ENCODE measurements at places on chromosomes 6 and 20.

DNA sequence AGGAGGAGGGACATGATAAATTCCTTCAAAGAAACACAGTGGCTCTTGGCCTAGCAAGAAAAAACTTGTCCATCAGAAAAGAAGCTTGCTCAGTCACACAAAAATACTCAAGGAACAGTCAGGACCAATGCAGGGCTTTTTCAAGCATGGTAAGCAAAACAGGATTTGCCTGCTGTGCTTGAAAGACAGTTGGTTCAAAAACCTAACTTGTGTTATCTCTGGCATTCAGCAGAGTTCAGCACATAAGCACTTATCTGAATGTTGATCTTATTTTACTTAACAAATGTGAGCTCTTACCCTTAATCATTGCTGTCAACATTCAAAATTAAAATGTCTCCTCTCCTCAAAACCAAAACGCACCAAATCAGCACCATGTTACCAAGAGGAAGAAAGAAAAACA lies 38.3 kb downstream of the ATG5 start:
- DNase-seq: no peak

DNA sequence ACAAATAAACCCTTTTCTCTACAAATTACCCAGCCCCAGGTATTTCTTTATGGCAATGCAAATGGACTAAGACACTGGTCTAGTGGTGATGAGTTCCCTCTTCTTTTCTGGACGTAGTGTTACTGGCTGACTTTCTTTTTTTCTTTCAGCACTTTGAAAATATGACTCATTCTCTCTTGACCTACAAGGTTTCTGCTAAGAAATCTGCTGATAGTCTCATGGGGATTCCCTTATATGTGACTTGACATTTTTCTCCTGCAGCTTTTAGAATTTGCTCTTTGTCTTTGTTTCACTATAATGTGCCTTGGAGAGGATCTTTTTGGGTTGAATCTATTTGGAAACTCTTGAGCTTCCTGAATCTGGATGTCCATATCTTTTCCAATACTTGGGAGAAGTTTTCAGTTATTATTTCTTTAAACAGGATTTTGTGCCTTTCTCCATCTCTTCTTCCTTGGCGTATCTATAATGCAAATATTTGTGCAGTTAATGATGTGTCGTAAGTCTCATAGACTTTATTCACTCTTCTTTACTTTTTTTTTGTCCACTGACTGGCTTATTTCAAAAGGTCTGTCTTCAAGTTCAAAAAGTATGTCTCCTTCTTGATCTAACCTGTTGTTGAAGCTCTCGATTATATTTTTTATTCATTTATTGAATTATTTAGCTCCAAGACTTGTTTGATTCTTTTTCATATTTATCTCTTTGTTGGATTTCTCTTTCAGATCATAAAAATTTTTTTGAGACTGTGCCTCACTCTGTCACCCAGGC lies 42.2 kb upstream of the TPD52L1 start:
- DNase-seq: no peak

GRCh38 chr6:46756469-46757213 lies 9.9 kb downstream of the ANKRD66 start:
- DNase-seq: no peak

- DNase-seq: no peak
These were observed 167.6 kb downstream of the NFATC2 start for GRCh38 chr20:51374961-51375360.

- DNase-seq: no peak
These were observed 112.4 kb downstream of the SLX4IP start for GRCh38 chr20:10547276-10548114.

DNA sequence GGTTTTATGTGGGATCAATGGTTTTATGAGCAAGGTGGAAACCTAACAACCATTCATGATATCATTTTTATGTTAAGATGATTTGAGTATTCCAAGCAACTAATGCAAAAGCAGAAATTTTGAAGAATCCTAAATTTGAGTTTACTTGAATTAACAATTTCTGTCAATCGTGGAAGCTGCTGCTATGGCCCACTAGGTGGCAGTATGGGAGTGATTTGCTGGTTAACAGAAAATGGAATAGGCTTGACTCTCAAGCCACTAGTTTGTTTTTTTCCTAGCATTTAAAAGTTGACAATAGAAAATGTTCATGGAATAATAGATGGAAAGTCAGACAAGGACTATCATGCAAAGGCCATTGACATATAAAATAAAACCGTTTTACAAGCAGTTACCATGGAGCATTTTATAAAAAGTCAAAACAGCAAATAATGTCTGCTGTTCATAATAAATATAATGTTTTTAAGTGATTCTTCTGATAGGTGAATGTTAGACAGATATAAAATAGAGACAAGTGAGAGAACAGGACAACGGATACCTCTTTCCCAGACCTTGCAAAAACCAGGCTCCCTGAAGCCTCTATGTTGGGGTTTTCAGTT lies 43.0 kb upstream of the TMEM200A start:
- DNase-seq: peak; percentile 55

DNA sequence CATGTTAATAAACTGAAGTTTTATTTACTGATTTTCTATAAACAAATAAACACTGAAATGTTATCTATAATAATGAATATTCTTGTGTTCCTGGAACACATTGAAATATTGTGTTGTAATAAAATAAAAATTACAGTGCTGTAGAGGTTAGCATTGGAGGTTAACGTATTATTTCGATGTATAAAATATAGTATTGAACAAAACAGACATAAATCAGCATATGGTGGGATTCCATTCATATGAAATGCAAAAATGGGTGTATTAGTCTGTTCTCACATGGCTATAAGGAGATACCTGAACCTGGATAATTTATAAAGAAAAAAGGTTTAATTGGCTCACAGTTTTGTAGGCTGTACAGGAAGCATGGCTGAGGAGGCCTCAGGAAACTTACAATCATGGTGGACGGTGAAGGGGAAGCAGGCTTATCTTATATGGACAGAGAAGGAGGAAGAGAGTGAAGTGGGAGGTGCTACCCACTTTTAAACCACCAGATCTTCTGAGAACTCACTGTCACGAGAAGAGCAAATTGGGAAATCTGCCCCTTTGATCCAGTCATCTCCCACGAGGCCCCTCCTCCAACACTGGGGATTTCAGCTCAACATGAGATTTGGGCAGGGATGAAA lies 24.6 kb upstream of the BMP6 start:
- DNase-seq: no peak

DNA sequence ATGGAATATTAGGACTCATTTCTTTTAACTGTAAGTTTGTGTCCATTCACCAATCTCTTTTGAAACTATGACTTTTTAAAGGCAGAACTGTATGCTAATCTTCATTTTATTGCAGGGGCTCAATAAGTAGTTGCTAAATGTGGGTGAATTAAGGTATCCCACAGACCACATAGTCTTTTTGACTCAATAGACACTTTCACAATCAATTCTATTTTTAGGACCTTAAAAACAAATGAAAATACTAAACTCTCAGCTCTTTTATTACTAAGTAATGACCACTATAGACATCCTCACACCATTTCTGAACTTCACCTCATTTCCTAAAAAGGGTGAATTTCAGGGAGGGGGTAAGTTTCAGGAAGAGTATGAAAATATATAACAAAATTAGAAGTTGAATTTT lies 106.8 kb upstream of the BEND6 start:
- DNase-seq: no peak

DNA sequence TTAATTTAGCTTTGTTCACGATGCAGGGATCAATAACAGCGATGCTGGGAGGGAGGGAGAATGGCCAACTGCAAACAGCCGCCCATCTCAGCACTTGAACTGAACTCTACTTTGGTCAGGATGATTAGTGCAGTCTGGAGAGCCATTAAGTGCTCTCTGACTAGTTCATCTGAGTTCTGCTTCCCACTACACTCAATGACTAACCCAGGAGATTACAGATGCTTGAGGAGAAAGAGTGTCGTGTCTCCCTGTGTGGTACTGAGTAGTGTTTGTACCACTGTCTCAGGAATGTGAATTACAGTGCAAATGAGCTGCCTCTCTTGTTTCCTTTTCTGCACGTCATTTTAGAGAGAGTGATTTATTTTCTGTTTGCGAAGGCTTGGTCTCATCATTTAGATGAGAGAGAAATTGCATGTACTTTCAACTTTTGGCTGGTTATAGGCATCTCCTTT lies 23.5 kb downstream of the CARMIL1 start:
- DNase-seq: no peak

- no peak for DNase-seq
These were observed 3.5 kb downstream of the CST9 start for GRCh38 chr20:23602241-23602640.

DNA sequence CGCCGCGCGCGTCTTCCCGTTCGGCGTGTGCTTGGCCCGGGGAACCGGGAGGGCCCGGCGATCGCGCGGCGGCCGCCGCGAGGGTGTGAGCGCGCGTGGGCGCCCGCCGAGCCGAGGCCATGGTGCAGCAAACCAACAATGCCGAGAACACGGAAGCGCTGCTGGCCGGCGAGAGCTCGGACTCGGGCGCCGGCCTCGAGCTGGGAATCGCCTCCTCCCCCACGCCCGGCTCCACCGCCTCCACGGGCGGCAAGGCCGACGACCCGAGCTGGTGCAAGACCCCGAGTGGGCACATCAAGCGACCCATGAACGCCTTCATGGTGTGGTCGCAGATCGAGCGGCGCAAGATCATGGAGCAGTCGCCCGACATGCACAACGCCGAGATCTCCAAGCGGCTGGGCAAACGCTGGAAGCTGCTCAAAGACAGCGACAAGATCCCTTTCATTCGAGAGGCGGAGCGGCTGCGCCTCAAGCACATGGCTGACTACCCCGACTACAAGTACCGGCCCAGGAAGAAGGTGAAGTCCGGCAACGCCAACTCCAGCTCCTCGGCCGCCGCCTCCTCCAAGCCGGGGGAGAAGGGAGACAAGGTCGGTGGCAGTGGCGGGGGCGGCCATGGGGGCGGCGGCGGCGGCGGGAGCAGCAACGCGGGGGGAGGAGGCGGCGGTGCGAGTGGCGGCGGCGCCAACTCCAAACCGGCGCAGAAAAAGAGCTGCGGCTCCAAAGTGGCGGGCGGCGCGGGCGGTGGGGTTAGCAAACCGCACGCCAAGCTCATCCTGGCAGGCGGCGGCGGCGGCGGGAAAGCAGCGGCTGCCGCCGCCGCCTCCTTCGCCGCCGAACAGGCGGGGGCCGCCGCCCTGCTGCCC lies 1.1 kb downstream of the SOX4 start:
- DNase-seq: peak; percentile 12

DNA sequence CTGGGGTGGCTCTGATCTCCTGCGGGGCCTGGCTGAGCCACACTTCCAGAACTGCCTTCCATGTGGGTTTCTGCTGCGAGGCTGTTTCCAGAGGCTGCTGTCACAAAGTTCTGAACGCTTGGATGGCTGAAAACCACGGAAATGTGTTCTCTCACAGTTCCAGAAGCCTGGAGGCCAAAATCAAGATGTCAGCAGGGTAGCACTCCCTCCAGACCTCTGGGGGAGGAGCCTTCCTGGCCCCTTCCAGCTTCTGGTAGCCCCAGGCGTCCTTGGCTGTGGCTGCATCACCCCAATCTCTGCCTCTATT lies 23.7 kb upstream of the BMP7 start:
- no peak for DNase-seq

- DNase-seq: no peak
These were observed 55.7 kb upstream of the NOP56 start for GRCh38 chr20:2596673-2597279.

GRCh38 chr6:5205877-5206850 lies 54.6 kb downstream of the LYRM4 start:
- no peak for DNase-seq

GRCh38 chr20:34951252-34951651 lies 4.4 kb downstream of the GSS start:
- DNase-seq: no peak

- DNase-seq: no peak
These were observed 170.0 kb downstream of the SOD2 start for GRCh38 chr6:159522877-159523547.

DNA sequence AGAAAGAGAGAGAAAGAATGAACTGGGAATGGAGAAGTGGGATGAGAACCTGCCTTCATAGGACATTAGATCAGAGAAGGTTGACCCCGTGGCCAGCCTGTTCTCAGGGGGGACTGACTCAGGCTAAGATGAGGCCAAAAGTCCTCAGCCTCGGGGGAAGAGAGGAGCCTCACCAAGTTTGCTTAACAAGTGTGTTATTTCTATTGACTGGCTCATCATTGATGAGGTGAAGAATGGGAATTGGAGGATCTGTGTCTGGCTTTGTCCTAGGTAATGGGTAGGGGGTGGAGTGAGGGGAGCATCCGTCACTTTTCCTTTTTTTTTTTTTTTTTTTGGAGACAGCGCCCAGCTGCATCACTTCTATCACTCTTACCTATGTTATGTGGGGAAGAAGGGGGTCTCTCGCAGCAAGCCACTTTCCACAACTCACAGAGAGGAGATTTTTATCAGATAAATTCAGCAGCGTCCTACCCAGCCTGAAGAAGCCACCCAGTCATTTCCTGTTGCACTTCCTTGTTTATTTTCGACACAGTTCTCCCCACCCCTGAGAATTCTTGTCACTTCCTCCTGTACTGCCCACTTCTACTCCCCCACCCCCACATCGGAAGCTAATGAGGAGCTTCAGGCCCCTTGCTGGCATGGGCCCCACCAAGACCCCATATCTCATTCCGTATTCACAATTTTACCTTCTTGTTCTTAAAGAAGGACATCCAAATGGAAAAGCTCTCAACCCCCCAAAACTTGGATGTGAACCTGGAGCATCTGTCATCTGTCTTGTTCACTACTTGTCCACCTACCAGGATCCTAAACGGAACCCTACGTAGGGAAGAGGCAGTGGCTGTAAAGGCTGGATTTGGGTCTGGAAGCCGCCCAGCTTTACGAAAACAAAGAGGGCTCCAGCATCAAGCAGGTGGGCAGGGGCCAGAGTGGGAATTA lies 2.8 kb upstream of the RNASET2 start:
- DNase-seq: no peak

DNA sequence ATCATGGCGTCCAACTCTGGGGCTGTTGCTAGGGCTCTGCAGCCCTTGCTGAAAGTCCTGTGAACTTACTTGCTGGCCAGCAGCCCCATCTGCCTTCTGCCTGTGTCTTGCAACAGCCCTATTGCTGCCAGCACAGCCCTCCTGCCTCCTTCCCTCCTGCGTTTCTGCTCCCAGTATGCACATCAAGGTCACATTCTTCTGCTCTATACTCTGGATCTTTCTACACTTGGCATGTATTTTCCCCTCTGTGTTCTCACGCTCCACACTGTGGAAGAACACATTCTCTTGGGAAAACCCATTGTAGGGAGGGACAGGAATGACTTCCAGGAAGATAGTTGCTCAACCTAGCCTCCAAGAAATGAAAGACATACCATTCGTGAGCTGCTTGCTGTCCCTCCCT lies 80.9 kb upstream of the PHACTR2 start:
- DNase-seq: no peak

- DNase-seq: no peak
These were observed 70.0 kb downstream of the CPNE5 start for GRCh38 chr6:36769183-36769675.

DNA sequence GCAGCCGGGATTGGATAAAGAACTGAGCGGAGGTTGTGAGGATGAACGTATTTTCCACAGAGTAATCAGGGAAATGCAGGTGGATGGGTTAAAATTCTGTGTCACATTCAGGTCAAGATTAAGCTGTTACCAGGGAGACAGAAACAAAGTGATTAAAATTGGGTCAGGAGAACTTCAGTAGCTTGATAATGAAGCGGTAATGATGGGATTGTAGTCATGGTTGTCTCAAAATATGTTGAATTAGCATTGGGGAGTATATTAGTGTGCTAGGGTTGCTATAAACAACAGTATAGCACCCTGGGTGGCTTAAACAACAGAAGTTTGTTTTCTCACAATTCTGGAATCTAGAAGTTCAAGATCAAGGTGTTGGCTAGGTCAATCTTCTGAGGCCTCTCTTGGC lies 155.5 kb downstream of the GJA1 start:
- DNase-seq: no peak
